MG63 (cell line): ENCODE measurements at places on chromosomes 2 and 18. TPM values are rescaled to one million over a fixed set of nuclear protein-coding genes. Genes with fewer than 3 reads are reported as not detected.
A peak's percentile ranks its signal among the peaks of the same experiment; 100 is the strongest.

DNA sequence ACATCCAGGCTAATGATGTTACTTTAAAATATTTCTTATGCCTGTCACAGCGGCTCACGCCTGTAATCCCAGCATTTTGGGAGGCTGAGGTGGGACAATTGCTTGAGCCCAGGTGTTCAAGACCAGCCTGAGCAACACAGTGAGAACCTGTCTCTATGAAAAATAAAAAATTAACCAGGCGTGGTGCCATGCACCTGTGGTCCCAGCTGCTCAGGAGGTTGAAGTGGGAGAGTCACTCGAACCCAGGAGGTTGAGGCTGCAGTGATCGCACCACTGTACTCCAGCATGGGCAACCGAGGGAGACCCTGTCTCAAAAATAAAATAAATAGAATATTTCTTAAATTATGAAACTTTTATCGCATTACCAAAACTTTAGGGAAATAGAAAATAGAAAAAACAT lies 28.1 kb upstream of the ACTR3 start:
- DNase-seq = no peak

DNA sequence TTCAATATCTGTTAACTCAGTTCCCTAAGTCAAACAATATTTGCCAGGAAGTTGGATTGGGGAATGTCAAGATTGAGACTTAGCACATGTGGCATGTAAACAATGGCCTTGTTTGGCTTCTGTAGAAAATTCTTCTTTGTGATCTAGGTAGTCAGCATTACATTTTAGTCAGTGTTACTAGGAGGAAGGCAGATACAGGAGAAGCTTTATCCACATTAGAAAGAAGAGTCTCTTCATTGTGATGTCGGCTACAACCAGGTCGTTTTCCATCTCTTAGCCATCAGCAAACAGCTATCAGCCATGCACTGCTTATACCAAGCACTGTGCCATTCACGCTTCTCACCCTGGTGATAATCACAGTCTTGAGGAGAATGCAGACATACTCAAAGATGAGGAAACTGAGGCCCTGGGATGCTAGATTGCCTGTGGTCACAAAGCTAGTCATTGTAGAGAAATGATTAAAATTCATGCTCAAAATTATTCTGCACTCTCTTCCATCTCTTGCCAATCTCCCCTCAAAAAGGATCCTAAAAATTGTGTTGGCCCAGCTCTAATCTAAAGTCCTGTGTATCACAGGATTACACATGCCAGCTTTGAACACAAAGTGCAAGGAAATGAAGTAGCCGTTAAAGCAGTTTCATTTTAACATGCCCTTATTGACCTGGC lies 3.2 kb downstream of the GALNT5 start:
- DNase-seq = no peak

GRCh38 chr18:29841631-29842030 lies 1200.9 kb downstream of the DSC3 start:
- no peak for DNase-seq

- peak; percentile 24 for DNase-seq
Measured at GRCh38 chr2:45812011-45812500, 160.6 kb downstream of the PRKCE start.

- DNase-seq = no peak
Measured at GRCh38 chr2:108145557-108146326, 94.0 kb upstream of the SULT1C3 start.

DNA sequence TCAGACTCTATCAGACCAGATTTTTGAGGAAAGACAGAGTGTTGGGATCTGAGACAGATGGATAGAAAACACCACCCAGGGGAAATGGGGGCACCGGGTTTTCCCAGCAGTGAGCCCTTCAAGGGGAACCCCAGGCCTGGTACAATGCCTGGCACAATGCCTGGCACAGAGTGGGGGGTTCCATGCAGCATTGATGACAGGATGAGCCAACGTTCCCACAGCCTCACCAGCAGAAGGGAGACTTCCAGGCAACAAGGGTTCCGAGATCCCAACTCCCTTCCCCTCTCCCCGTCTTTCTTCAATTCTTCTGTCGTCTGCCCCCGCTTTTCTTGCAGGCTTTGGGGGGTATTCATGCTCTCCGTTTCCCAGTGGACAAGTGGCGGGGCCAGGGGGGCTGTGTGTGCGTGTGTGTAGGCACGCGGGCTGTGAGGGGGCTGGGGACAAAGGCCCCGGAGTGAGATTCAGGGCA lies 132.1 kb upstream of the HAAO start:
- DNase-seq = no peak

DNA sequence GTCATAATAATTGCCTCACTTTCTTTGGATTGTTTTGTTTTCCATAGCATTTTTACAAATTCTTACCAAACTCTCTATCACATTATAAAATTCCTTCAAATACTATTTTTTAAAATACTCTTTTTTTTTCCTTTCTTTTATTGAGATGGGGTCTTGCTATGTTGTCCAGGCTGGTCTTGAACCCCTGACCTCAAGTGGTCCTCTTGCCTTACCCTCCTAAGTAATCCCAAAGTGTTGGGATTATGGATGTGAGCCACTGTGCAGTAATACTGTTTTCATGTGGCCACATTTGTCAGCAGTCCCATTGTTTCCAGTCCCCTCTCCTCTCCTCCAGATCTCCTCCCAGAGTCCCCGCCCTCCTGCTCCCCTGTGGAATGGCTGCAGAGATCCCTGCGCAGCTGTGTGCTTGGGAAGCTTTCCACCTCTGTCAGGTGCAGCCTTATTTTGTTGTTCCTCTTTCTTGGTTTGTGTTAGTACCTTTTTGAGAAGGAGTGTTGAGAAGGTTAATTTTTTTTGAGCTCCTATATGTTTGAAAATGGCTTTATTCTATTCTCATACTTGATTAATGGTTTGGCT lies 227.3 kb downstream of the LOXHD1 start:
- DNase-seq = no peak

DNA sequence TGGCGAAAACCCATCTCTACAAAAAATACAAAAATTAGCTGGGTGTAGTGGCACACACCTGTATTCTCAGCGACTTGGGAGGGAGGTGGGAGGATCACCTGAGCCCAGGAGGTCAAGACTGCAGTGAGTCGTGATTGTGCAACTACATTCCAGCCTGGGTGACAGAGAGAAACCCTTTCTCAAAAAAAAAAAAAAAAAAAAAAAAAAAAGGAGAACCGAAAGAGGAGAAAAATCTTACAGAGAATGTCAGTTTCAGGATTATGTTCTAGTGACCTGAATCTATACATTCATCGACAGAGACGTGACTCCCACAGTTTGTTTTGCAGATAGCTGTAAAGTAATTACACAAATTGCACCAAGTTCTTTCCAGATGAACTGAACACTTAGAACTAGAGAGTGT lies 187.8 kb downstream of the FTCDNL1 start:
- no peak for DNase-seq

- peak; percentile 54 for DNase-seq
Measured at GRCh38 chr2:135820003-135820618, 16.9 kb downstream of the LCT start.

DNA sequence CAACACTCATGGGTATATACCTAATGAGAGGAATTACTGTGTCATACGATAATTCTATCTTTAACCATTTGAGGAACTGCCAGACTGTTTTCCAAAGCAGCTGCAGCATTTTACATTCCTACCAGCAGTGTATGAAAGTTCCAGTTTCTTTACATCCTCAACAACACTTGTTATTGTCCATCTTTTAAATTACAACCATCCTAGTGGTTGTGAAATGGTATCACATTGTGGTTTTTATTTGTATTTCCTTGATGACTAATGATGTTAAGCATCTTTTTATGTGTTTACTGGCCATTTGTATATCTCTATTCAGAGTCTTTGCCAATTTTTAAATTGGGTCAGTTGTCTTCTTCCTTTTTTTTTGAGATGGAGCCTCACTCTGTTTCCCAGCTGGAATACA lies 4.0 kb upstream of the CKAP2L start:
- DNase-seq = no peak

DNA sequence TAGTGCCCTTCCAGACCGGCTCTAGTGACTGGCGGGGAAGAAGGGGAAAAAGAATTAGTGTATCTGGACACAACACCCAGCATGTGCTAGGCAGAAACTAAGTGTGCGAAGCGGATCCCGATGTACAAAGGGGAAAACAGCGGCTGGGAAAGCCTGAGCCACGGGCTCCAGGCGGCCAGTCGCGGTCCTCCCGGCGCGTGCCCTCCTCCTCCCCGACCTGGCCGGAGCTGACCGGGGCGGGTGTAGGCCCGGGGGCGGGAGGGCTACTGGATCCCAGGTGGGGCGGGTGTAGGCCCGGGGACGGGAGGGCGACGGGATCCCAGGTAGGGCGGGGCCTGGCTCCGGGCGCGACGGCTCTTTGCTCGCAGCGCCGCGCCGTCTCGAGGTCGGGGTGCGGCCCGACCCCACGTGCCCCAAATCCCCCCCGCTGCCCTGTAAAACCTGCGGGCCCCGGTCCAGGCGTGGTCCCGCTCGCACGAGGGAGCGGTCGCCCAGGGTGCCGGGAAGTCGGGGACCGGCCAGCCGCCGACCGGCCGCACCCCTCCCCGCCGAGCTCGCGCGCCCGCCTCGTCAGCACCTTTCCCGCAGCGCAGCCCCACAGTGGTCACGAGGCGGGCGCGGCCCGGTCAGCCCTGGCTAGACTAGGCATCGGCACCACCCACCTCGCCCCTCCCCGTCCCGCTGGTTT lies 48.8 kb downstream of the C2orf42 start:
- peak; percentile 80 for DNase-seq

DNA sequence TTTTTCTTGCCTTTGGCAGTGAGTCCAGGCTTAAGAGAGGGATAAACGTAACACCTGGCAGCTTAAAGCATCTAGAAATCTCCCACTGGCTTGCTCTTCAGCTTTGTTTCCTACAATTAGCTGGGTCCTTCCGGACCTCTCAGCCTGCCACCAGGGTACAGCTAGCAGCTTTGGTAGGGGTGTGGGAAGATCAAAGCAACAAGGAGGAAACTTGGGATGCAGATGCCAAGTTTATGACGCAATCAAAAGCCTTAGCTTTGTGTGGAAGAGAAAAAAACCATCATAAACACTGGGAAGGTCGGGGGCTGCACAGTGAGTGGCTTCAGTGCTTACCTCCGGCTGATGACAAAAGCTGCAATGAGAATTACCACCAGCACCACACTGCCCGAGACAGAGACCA lies 116.9 kb downstream of the EPHA4 start:
- DNase-seq = no peak

GRCh38 chr2:237350070-237350469 lies 63.9 kb downstream of the COL6A3 start:
- no peak for DNase-seq

The UNC80 gene
- total RNA-seq = not detected in 2 replicates

The ALPI gene
- total RNA-seq = not detected in 2 replicates

The NTSR2 gene
- total RNA-seq = not detected in 2 replicates
